ENCODE measurements at places on chromosomes 12 and 14.
A peak's percentile ranks its signal among the peaks of the same experiment; 100 is the strongest.

DNA sequence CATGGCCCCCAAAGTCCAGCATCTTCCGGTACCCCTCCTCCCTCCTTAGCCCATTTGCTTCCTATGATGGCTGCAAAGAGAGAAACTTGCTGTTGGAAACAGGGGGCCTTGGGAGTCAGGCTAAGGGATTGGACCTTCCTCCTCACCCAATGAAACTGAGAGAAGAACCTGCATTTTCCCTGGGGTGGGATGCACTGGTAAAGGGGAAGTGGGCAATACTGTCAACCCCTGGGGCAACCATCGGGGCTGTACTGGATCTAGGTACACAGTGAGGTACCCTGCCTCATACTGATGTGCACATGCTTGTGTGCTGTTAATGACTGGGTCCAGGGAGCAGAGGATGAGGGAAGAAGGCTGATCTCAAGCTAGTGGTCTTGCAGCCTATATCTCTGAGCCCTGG, 11.0 kb upstream of the JPH4 start:
- DNase-seq: no peak

GRCh38 chr12:9091891-9092598, 23.7 kb downstream of the A2M start:
- DNase-seq: no peak

DNA sequence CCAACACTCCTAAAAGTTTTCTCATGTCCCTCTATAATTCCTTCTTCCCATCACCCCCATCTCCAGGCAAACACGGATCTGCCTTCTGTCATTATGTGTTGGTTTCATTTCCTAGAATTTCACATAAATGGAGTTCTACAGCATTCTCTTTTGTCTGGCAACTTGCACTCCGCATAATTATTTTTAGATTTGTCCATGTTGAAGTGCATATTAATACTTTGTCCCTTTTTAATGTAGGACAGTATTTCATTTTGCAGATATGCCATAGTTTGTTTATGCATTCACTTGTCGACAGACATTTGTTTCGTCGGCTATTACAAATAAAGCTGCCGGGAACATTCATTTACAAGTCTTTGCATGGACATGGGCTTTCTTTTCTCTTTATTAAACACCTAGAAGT, 150.0 kb downstream of the CRADD start:
- DNase-seq: no peak

- DNase-seq: no peak
Observed at GRCh38 chr14:21201732-21202462, 46.0 kb upstream of the OR5AU1 start.

DNA sequence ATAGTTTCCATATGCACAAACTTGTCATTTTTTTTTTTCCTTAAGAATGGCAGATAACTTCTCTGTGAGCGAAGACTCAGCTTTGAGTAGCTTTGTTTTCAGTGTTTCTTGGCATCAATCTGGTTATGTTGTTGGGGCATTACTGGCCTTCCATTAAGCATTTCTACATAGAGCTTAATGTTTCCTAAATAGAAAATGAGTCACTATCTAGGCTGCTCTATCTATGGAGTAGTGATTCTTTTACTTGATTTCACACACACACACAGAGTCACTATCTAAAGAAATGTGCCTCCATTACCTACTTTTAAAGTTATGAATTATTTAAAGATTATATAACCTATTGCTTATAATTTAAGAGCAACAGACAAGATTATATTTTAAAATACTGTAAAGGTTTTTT, 53.9 kb downstream of the TMEM260 start:
- DNase-seq: no peak

DNA sequence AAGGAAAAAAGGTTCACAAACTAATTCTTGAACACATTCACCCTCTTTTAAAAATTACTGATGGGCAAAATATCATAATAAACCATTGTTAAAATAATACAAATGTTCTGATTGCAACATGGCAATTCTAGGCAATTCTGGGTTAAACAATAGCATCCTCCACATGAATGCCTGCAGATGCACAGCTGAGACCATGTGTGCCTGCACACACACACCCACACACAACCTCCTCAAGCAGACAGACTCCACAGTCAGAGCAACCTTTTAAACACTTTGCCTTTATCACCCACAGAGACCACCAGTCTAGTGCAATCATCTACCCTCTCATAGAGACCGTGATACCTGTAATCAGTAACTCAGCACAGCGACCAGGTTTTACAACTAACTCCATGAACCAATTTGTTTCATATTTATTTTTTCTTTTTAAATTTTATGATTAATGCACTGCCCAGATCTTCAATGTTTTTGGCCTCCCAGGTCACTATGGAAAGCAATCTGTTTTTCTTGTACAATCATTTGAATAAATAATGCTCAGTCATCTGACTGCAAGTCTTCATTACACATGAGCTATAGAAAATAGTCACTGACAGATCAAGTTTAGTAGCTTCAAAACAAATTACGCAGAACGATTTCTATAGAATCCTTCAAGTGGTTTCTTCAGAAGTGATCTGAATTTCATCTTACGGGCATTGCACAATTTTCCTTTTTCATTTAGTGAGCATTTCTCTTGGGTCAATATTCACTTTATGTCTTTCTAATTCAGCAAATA, 105.8 kb downstream of the PRKD1 start:
- no peak for DNase-seq

GRCh38 chr12:26554332-26554731, 278.7 kb downstream of the ITPR2 start:
- DNase-seq: no peak

GRCh38 chr14:76413962-76414600, 38.1 kb downstream of the ESRRB start:
- DNase-seq: peak; percentile 48

DNA sequence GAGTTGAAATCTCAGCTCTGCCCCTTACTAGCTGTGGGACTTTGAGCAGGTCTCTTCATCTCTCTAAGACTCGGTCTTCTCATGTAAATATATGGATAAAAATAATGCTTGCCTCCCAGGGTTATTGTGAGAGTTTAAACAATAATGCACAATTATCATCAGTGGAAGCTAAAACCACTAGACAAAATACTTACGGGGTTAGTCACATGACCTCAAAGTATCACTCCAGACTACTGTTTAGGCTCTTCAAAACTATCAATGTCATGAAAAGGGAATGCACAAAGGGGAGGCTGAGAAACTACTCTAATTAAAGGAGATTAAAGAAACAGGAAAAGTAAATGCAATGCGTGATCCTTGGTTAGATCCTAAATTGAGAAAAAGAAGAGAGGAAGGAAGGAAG, 24.5 kb upstream of the TSPAN11 start:
- DNase-seq: no peak

DNA sequence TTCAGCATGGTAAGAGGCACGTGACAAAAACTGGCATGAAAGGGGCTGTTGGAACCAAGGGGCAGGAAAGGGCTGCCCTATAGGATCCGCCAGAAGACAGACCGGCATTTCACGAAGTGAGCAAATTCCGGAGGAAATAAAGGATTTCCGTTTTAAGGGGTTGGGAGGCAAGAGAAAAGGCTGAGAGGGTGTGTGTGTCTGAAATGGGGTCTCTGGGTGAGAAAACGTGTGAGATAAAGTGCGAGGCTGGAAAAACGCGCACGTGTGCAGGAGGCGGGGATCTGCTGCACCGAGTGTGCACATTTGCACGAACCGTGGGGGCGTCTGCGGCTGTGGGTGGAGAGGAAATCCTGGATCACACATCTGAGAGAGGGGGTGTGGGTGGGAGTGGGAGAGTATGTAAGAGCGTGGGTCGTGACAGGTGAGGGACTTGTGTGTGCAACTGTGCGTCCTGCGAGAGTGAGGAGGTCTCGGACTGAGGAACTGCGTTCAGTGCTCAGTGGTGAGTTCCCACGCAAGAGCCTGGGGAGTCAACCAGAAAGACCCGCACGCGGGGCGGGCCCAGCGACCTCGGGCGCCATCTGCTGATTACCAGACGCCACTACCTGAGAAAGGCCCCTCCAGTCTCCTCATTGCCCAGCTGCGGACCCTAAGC, 37.0 kb upstream of the P2RX7 start:
- peak; percentile 95 for DNase-seq

DNA sequence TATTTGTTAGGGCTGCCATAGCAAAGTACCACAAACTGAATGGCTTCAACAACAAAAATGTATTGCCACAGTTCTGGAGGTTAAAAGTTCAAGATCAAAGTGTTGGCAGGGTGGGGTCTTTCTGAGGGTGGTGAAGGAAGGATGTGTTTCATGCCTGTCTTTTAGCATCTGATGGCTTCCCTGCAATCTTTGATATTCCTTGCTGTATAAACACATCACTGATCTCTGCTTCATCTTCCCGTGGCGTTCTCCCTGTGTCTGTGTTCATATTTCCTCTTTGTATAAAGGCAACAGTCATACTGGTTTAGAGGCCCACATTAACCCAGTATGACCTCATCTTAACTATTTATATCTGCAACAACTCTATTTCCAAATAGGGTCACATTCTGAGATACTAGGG, 167.5 kb downstream of the BTG1 start:
- no peak for DNase-seq

DNA sequence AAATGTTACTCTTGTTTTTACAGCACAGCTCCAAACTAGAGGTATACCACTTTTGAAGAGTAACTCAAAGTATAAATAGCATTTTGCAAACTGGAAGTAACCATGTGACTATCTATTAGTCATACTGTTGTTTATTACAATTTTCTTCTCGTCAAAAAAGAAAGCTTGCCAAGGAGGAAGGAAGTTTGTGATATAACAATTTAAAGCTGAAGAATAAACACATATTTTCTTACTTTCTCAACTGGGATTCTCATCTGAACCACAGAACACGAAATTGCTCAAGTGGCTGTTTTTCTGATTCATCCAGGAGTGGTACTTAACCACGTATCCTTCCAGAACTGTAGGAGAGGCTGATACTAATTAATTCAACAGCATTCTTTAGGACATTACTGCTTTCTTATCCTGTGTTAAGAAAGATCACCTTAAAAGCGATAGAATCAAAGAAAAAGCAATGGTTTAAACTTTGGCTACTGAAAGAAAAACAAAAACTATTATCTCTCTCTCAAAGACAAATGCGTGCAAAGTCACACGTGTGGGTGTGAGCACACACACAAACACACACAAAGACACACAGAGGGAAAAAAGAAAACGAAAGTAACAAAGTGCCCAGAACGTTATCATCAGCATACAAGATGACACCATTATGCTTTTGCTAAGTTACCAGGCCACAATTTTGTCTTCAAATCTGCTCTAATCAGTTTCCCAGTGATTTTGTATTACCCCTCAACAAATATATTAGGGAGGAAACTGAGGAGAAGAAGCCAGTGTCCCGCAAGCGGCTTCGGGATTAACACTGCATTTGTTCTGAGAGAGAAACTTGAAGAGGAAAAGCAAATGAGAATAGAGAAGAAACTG, at the start of gene CLEC2B:
Gene CLEC2B (minus strand): TSS at position 48 of the 855 bp plus-strand sequence.
- DNase-seq: no peak

DNA sequence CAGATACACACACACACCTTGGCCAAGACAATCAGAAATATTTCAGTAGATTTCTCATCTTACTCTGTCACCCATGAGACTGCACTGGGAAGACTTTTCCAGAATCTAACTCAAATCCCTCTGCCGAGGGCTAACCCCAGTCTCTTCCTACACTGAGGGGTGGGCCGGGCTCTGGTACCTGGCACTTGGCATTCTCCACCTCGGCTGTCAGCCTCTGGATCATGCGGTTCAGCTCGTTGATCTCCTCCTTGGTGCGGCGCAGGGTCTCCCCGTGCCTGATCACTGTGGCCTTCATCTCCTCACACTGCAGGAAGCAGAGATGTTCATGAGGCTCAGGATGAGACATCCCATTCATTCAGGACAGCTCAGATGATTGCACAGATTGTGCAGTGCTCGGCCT, 4.9 kb downstream of the KRT83 start:
- no peak for DNase-seq

DNA sequence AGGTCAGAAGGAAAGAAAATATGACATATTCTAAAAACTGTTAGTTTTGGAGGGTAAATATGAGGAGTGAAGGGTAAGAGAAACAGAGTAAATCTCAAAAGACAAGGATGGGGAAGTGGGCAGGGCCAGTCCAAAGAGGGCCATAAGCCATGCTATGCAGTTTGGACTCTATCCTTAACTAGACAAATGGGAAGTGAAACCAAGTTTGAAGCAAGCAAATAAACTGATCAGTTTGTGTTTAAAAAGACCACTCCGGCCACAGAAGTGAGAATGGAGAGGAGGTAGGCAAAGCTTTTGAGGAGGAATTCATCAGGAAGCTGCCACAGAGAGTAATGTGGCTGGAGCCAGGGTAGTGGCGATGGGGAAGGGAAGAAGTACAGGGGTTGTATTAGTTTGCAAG, 37.5 kb upstream of the DAAM1 start:
- no peak for DNase-seq

GRCh38 chr14:45976001-45976400, 675.6 kb downstream of the RPL10L start:
- DNase-seq: no peak

GRCh38 chr14:61573321-61573720, 122.0 kb upstream of the HIF1A start:
- DNase-seq: no peak

DNA sequence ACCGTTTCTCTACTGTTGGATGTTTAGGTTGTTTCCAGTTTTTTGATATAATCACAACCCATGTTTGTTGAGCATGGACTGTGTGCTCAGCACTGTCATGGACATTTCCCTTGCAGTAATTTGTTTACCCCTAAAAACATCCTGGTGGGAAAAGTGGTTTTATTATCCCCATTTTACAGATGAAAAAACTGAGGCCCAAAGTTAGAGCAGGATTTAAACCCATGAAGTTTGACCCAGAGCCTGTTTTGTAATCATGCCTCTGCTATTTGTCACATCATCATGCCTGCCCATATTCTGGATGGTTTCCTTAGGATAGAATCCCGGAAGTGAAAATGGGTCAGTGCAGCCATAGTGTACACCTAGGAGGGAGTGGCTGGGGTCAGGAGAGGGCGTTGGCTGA, 17.0 kb upstream of the LRP1-AS start:
- DNase-seq: no peak

- DNase-seq: no peak
Observed at GRCh38 chr14:67503331-67503730, 14.8 kb upstream of the TMEM229B start.

- no peak for DNase-seq
Observed at GRCh38 chr12:113270709-113271009, 49.4 kb downstream of the TPCN1 start.

DNA sequence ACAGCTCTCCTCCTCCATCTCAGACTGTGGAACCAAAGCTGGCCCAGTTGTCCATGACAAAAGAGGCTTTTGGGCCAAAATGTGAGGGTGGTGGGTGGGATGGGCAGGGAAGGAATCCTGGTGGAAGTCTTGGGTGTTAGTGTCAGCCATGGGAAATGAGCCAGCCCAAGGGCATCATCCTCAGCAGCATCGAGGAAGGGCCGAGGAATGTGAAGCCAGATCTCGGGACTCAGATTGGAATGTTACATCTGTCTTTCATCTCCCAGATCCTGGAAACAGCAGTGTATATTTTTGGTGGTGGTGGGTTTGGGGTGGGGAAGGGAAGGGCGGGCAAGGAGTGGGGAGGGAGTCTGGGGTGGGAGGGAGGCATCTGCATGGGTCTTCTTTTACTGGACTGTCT, 11.8 kb upstream of the TAMALIN start:
- no peak for DNase-seq

- DNase-seq: peak; percentile 36
Observed at GRCh38 chr12:29901585-29901984, 117.8 kb upstream of the TMTC1 start.

- peak; percentile 52 for DNase-seq
Observed at GRCh38 chr12:112524676-112525425, 106.1 kb downstream of the PTPN11 start.
